WTC11 (cell line): ENCODE measurements at places on chromosomes 5 and 9.

- no peak for DNase-seq
Measured at GRCh38 chr5:14684757-14685156, 20.2 kb downstream of the OTULIN start.

GRCh38 chr5:175207321-175208040 is 236.5 kb downstream of the DRD1 start:
- no peak for DNase-seq

GRCh38 chr5:177132136-177133095 is 1.2 kb upstream of the NSD1 start:
- peak; percentile 59 for DNase-seq

DNA sequence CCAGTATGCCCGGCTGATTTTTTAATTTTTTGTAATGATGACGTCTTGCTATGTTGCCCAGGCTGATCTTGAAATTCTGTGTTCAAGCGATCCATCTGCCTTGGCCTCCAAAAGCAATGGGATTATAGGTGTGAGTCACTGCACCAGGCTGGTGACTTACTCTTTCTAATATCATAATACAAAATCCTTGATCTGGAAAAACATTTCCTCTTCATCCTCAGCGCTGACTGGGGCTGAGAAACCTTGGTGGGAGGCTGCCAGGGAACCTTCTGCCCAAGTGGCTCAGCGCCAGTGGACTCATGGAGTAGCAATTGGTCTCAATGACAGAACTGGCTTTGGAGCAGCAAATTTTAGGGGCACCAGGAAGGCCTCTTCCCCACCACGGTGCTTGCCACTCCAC is 17.5 kb upstream of the SEMA4D start:
- no peak for DNase-seq

DNA sequence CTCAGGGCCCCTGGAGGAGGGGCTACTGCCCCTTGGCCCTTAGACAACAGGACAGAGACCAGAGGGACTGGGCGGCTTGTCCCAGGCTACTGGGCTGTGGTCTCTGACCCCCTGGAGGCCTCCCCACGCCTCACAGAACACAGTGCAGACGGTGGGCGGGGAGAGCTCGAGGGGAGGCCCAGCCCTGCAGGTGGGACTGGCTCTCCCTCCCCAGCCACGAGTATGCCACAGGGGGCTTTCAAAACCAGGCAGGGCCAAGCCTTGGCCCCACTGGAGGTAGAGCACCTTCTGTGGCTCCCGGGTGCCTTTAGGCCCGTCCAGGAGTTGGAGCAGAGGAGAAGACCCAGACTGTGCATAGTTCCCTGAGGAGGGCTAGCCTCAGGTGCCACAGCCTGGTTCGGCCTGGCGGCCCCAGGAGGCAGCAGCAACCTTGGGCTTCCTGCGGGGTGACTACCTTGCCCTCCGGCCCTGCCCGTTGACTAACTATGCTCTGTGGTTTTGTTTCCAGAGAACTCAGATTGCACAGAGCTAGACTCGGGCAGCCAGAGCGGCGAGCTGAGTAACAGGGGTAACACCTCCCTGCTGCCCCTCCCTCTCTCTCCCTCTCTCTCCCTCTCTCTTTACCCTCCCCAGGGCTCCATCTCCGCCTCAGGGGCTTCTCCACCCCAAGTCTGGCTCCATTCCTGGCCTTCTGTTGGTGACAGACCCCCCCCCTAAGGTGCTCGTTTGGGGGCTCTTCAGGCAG is 15.5 kb downstream of the CARD19 start:
- no peak for DNase-seq

- no peak for DNase-seq
Measured at GRCh38 chr9:114301798-114302565, 20.9 kb upstream of the ORM1 start.

- no peak for DNase-seq
Measured at GRCh38 chr5:135913713-135914626, 18.3 kb upstream of the IL9 start.

DNA sequence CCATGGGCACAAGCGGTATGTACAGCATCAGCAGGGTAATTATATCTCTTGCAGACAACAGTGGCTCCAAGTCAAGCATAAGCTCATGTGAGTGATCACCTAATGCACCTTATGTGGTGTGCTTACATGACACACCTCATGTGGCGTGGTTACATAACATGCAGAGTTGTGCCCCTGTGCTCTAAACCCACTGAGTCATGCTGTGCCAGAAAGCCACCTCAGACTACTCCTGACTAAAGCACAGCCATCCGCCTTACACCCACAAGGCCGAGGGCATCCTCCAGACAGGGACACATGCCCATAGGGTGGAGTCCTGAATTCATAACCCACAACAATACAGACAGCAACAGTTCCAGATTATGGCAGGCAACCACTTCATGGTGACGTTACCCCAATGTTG is 163.7 kb upstream of the SLC30A5 start:
- DNase-seq = no peak

DNA sequence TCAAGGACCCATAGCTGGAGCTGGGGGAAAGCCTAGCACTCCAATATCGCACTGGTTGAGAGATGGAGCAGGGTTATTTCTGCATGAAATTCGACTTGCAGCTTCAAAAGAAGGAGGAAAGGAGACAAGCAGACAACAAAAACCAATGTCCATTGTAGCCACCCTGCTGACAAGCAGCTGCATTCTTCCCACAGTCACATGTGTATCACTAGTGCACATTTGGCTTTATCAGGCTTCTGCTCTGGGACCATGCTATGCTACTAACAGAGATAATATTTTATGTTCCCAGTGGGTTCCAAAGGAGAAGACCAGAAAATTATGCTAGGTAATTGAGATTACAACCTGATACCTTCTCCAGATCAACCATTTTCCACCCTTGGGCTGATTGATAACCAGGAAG is 59.7 kb downstream of the MFAP3 start:
- DNase-seq = no peak

- DNase-seq = peak; percentile 74
Measured at GRCh38 chr9:132800038-132800648, 77.9 kb downstream of the AK8 start.

GRCh38 chr5:38853753-38854470 is 8.1 kb downstream of the OSMR start:
- DNase-seq = no peak

DNA sequence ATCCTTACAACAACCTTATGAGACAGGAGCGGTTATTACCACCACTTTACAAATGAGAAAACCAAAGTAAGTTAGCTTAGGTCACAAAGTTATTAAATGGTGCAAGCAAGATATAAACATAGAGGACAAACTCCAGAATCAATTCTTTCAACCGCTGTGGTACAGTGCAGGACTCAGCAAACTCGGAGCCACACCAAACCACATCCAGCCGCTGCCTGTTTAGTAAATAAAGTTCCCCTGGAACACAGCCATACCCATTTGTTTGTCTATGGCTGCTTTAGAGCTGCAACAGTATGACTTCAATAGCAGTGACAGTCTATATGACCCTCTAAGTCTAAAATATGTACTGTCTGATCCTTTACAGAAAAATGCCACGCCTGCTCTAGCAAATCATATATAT is 1567.2 kb upstream of the WWC1 start:
- DNase-seq = no peak

DNA sequence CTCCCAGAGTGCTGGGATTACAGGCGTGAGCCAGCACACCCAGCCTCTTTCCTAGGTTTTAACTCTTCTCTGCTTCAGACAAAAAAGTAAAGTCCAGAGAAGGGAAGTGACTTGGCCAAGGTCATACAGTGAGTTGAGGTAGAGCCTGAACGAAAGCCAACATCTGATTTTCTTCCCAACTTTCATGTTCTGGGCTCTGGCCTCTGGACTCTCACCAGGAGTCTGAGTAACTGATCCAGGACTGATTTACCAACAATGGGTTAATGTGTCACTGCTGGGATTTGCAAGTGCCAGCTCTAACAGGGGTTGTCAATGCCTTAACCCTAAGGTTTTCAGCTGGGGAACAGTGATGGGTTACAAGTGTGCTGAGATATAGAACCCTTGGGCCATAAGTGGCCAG is 32.2 kb upstream of the LARP1 start:
- no peak for DNase-seq

GRCh38 chr9:107807183-107807582 is 317.6 kb upstream of the KLF4 start:
- no peak for DNase-seq

DNA sequence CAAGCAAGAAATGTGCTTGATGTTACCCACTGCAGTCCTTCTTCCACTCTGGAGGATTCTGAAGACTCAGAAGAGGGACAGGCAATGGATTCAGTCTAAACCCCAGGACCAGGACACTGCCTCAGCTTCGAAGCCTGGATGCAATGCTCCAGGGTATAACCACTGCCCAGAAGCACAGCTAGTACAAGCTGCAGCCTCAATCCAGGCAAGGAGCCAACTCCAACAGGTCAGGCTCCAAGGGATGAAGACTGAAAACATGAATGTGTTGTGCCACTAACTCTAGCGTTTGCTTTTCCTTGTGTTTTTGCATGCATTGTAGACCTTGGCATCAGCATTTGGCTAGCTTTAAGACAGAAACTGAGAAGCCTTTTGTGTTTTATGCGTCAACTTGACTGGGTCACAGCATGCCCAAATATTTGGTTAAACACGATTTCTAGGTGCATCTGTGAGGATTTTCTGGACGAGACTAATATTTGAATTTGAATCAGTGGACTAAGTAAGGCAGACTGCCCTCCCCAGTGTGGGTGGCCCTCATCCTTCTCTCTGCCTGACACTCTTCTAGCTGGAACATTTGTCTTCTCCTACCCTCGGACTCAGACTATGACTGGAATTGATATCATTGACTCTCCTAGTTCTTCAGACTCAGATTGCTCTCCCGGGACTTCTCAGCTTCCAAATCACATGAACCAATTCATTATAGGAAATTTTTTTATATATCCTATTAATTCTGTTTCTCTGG is 20.5 kb upstream of the GPX3 start:
- DNase-seq = no peak

GRCh38 chr9:21711504-21711903 is 90.9 kb upstream of the MTAP start:
- DNase-seq = no peak

GRCh38 chr5:129481161-129481560 is 21.1 kb downstream of the ADAMTS19 start:
- no peak for DNase-seq

- no peak for DNase-seq
Measured at GRCh38 chr9:77826621-77827020, 178.5 kb upstream of the GNA14 start.

GRCh38 chr9:130167927-130168326 is 4.3 kb upstream of the NCS1 start:
- DNase-seq = no peak

DNA sequence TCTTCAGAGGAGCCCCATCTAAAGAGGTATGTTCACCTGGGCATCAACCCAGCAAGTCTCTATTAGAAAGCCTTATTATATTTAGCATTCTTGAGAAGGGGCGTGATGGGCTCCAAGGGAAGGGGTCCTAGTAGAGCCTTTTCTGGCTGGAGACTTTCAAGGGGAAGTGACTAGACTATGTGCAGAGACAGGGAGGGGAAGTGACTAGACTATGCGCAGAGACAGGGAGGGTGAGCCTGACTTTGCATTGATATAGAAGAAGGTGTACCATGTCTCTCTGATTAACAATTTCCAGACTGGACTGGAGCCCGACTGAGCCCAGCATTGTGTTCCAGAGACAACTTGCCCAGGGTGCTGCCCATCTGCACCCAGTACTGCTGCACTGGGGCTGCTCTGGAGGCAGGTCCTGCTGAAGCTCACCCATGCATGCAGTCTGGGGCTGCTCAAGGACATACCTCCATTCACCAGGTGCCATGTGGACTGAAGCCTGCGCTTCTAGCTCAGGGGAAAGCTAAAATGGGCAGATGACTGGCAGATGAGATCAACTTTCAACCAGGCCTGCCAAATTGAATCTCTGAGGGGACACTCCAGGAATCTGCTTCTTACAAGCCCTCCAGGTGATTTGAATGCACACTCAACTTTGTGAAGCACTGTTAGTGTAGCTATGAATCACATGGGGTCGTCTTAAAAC is 83.0 kb upstream of the GNA14 start:
- DNase-seq = no peak

GRCh38 chr5:119315516-119315949 is 40.3 kb upstream of the TNFAIP8 start:
- no peak for DNase-seq

GRCh38 chr9:14096258-14096922 is 217.6 kb downstream of the NFIB start:
- DNase-seq = no peak

GRCh38 chr5:11302663-11303062 is 541.6 kb upstream of the DAP start:
- DNase-seq = no peak

- peak; percentile 20 for DNase-seq
Measured at GRCh38 chr5:135326296-135327254, 72.5 kb downstream of the MACROH2A1 start.

GRCh38 chr5:80237243-80237642 is 18.6 kb downstream of the SERINC5 start:
- DNase-seq = no peak

GRCh38 chr5:125597338-125597737 is 825.9 kb upstream of the GRAMD2B start:
- no peak for DNase-seq

DNA sequence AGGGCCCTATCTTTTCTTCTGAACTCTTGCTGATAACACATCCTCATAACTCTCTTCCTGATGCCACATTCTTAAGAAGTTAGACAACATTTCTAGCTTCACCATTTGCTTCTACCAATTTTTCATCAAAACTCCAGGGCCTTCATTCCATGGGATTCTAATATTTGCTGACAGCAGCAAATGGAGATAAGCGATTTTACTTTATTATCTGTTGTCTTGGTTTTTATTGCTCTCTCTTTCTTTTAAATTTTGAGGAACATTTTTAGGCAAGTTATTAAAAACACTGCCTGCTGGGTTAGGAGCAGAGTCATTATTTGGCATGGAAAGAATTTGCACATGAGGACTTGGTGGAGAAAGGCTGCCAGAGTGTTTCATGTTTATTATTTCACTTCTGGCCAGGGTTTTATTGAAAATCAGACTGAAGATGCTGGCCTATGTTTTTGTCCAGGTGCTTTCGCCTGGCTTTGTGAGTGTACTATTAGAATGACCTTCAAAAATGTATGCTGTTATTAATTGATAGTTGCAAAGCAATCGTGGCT is 27.7 kb downstream of the NSG2 start:
- no peak for DNase-seq

- peak; percentile 49 for DNase-seq
Measured at GRCh38 chr5:78647838-78648358, 674 bp downstream of the LHFPL2 start.

GRCh38 chr9:111870774-111871498 is 25.7 kb upstream of the UGCG start:
- DNase-seq = no peak

- no peak for DNase-seq
Measured at GRCh38 chr5:79984363-79984762, 6.7 kb downstream of the MTX3 start.
